Right atrium auricular region (tissue), 2 donors: ENCODE measurements at places on chromosomes 13 and 19. TPM values are rescaled to one million over a fixed set of nuclear protein-coding genes. Genes with fewer than 3 reads are reported as not detected.
A peak's percentile ranks its signal among the peaks of the same experiment; 100 is the strongest.

CRTC1 gene
- total RNA-seq: 4.0 TPM

ZNF579 gene
- 6.2 TPM for total RNA-seq

- no peak overlapping the region for H3K4me3 ChIP-seq
- no peaks in the 10 kb centered on the region for H3K4me1 ChIP-seq
- peak; percentile 83 for DNase-seq
- H3K27me3 ChIP-seq: no peaks in the 10 kb centered on the region
These were observed 99.0 kb upstream of the TSHZ3 start for GRCh38 chr19:31448221-31448657.

DNA sequence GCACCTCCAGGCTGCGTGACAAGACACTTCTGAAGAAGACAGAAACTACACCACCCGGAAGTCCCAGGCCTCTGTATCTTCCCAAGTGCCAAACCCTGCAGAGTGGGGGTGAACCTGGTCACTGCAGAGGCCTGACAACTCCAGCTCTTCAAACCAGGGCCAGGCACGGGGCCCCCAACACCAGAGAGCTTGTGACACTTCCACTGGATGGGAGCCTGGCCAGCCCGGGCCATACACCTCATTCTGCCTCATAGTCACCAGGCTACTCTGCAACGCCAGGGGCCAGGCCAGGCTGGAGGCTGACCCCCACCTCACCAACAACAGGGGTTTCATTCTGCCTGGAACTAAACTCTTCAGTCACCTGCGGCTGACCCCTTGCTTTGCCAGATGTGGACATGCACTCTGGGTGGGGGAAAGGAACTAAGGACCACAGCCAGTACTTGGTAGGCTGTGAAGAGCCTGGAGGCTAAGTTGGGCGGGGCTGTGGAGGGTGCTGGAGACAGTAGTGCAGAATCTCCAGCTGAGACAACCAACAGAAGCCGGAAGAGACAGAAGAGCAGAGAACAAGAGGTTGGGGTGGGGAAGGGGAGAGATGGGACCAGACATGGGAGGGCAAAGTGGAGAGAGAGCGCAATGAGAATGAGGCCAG is 23.0 kb downstream of the TUBA3C start:
- H3K27me3 ChIP-seq: no peaks in the 10 kb centered on the region
- H3K36me3 ChIP-seq: no peaks in the 10 kb centered on the region
- no peak overlapping the region for H3K4me3 ChIP-seq
- DNase-seq: no peak

GRCh38 chr19:57055956-57056355 is 63.8 kb upstream of the USP29 start:
- H3K4me1 ChIP-seq: no peaks in the 10 kb centered on the region
- no peaks in the 10 kb centered on the region for H3K36me3 ChIP-seq
- H3K4me3 ChIP-seq: no peak overlapping the region
- H3K27ac ChIP-seq: no peak overlapping the region
- DNase-seq: no peak
- H3K27me3 ChIP-seq: no peaks in the 10 kb centered on the region
